CD14-positive monocyte (primary cell): ENCODE measurements at places on chromosomes 2 and 18.

- DNase-seq: peak; percentile 86
Observed at GRCh38 chr2:118056165-118056534, 32.1 kb upstream of the INSIG2 start.

DNA sequence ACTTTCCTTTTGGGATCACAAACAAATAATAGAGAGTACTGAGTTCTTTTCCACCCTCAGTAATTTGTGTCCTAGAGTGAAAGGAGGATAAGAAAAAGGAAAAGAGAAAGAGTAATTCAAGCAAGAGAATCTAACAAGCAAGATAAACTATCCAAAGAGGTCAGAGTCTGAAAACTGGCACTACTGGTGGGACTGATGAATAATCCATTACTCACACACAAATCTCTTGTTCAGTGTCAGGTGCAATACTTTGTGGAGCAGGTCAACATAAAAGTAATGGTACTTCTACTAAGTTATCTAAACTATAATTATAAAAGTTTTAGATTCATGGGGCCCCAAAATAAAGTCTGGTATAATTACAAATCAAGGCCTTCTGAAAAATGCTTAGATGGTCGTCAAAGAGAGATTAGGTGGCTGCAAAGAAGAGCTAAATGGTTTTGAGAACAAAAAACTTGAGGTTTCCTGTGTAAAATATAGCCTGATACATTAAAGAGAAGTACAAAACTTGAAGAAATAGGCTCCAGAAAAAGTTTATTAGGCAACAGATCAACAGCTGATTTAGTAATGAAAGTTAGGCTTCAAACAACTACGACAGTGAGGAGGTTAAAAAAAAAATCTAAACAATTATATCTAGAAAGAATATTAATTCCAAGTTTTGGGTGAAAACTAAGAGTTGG, 109.4 kb downstream of the BAZ2B start:
- peak; percentile 32 for DNase-seq

GRCh38 chr2:229733611-229734245, 19.4 kb upstream of the DNER start:
- no peak for DNase-seq

- DNase-seq: no peak
Observed at GRCh38 chr2:15517793-15518192, 43.3 kb downstream of the NBAS start.

DNA sequence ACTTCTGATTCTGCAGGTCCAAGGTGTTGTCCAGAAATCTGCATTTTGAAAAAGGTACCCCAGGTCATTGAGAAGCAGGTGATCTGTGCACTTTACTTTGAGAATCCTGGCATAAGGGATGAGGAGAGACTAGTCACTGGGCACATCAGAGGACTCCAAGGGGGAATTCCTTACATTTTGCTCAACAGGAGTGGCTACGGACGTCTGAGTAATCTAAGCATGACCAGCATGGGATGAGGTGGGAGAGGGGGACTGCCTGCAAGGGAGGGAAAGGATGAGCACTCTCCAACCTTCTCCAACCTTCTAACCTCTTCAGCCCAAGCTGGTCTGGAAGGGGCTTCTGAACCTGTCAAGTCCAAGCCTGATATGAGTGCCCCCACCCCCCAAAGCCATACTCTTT, 55.5 kb downstream of the MARCHF4 start:
- no peak for DNase-seq

DNA sequence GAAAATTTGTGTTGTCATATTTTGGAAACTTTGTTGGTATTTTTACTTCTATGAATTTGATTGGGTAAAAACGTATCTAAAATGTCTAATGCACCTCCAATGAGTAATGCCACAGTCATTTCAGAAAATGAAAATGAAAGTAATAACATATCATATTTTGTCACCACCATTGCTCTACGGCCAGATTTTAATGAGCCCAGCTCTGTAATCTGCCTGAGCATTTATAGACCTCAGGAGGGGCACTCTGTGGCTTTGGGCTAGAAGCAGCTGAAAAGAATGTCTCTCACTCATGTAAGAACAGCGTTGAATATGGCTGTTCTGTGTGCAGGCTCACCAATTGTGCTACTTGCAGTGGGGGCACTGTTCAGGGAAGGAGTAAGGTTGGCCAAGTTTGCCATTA, 32.7 kb upstream of the ABCA12 start:
- DNase-seq: no peak

DNA sequence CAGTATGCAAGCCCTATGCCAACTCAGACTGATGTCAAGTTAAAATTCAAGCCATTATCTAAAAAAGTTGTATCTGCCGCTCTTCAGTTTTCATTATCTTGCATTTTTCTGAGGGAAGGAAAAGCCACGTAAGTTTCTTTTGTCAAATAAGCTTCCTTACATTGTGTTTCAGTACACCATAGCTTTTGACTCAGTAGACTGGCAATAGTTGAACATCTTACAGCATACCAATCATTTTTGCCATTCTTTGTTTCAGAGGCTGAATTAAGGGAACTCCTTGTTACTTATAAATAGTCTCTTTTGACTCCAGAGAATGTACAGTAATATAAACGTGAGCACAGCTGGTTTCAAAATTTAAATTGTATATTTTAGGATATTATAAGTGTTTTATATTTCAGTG, 120.6 kb downstream of the EHBP1 start:
- no peak for DNase-seq

DNA sequence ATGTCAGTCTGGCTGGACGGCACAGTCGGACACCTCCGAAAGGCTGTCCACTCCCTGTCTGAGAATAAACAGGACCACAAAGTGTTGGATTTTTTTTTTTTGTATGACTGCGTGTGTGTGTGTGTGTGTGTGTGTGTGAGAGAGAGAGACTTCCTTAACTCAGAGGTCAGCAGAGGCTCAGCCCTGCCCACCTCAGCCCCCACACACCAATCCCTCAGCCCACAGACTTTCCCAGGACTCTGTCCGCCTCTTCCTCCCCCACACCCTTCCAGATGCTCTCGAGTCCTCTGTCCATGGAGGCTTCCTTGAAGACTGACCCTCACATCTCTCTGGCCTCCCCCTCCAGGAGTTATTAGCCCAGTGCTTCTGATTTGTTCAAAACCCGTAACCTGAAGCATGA, 147.3 kb downstream of the BCL11A start:
- no peak for DNase-seq

- DNase-seq: no peak
Observed at GRCh38 chr2:71428472-71429383, 24.6 kb upstream of the DYSF start.

DNA sequence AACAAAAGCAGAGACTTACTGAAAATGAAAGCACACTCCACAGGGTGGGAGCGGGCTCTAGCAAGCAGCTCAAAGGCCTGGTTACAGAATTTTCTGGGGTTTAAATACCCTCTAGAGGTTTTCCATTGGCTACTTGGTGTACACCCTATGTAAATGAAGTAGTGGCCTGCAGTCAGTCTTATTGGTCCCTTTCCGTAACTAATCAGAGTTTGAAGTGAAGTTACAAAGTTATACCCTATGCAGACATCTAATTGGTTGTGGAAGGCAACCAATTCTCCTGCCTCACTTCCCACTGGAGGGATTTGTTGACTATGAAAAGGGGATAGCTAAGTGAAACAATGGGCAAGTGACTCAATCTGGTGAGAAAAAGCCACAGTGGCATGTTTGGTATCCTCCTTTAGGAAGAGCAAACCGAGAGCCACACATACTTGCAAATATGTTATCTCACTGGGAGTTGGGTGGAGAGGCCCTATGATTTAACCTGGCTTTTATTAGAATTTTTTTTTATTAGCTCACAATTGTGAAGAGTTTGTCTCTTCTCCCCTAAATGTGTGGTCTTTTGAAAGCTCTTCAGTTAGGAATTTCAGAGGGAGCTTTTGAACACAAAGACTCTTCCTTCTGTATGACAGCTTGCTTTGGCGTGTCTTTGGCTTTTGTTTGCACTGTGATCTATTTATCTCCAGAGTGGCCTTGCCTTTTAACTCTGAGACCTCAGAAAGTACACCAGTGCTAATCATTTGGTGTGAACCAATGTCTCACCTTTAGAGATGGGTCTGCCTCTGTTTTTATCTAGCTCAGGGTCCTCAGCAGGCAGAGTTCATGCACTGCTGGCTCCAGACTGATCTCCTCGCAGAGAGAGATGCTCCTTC, 69.6 kb downstream of the MAP4K4 start:
- DNase-seq: no peak

GRCh38 chr2:61450144-61450543, 20.7 kb downstream of the USP34 start:
- no peak for DNase-seq

GRCh38 chr2:103361712-103362111, 599.9 kb downstream of the TMEM182 start:
- DNase-seq: no peak

DNA sequence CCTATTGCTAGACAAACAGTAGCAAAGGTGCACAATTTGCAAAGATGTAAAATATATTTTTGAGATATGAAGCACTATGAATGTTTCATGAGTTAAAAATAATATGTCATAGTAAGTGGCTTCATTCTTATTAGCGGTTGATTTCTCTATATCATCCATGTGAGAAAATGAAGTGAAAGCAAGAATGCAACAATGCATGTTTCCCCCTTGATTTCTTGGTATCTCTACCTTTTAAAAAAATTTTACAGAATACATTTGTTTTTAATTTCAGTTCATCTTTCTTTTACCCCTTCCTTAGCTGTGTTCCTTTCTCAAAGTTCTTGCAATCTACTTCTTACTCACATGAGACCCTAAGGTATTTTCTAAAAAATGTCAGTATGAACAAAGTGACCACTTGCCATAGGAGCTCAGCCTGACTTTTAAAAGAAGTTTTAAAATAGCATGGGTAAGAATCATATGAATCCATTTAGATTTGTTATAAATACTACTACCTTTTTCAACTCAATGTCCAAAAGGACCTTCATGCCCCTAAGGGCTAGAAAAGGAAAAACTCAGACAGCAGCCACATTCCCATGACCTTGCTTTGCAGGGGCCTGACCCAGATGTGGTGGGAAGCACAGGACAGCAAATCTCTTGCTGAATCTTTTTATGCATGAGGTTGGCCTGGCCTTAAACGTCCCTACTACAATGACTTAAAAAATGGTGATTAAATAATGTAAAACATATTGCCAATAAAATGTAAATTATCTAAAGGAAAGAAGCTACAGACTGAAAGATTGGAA, 14.8 kb upstream of the SLC38A11 start:
- DNase-seq: no peak

DNA sequence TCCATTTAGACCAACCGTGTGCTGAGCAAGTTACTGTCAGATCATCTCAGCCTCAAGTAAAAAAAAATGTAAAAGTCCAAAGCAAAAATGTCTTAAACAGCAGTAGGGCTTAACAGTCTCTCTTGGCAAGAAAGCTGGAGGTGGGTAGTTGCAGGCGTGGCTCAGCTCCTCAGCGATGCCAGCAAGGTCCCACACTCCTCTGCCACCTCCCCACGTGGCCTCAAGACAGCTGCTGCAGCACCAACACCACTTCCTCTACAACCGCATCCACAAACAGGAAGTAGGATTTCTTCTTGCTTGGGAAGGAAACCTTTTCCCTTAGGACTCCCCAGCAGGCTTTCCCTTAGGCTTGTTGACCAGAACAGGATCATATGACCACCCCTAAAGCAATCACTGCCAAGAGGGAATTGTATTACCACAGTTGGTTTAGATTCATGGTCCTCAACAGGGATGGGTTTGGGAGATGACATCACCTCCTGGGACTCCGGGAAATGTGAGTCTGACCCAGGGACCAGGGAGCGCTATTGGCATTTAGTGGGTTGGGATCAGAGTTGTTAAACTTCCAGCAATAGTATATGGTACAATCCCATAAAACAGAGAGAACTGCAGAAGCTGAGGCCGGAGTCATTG, 97.1 kb downstream of the MAPK4 start:
- no peak for DNase-seq

GRCh38 chr2:240277073-240277806, 136.8 kb upstream of the OTOS start:
- no peak for DNase-seq

DNA sequence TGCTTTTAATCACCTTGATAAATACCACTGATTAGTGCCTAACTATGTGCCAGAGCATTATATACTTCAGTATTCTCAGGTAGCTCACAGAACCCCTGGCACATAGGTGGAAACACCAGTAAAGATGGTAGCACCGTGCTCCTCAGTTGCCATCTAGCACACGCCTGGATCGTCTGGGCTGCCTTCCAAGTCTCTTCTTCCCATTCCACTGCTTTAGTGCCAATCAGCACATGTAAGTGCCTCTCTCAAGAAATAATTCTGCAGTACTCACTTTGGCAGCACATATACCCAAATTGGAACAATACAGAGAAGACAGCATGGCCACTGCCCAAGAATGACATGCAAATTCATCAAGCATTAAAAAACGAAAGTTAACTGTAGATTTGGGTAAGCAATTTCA, 13.0 kb downstream of the POLR2D start:
- no peak for DNase-seq

DNA sequence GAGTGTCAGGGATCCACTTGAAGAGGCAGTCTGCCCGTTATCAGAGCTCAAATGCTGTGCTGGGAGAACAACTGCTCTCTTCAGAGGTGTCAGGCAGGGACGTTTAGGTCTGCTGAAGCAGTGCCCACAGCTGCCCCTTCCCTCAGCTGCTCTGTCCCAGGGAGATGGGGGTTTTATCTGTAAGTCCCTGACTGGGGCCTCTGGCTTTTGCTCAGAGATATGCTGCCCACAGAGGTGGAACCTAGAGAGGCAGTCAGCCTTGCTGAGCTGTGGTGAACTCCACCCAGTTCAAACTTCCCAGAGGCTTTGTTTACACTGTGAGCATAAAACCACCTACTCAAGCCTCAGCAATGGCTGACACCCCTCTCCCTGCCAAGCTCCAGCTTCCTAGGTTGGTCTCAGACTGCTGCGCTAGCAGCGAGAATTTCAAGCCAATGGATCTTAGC, 38.1 kb downstream of the PLEK start:
- no peak for DNase-seq

- DNase-seq: no peak
Observed at GRCh38 chr2:134416018-134416417, 162.1 kb downstream of the MGAT5 start.

GRCh38 chr2:191994749-191995148, 147.9 kb upstream of the CAVIN2 start:
- DNase-seq: no peak

GRCh38 chr2:202165208-202165607, 73.2 kb downstream of the SUMO1 start:
- DNase-seq: no peak
